ENCODE measurements at places on chromosomes 5 and 9.

GRCh38 chr9:94982211-94982610 is 255.7 kb downstream of the AOPEP start:
- peaks cover 5% of the 10 kb centered on the region for H3K4me1 ChIP-seq
- H3K27ac ChIP-seq: no peak overlapping the region
- H3K27me3 ChIP-seq: no peaks in the 10 kb centered on the region
- peaks cover 5% of the 10 kb centered on the region for H3K36me3 ChIP-seq

DNA sequence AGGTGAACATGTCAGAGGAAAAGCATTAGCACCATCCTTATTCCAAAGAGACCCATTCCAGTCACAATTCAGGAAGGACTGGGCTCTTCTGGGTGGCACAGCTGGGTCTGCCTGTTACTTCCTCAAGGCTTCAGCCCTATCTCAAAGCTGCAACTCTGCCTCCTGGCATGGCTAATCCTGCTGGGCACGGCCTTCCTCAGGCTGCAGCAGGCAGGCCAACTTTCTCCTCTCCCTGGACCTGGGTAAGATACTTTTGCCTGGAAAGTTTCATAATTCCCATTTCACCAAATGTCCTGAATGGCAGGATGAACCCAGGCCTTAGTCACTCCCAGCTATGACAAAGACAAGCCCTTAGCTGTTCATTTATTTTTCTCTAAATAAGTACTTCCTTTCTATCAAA is 50.1 kb downstream of the MACROH2A1 start:
- peaks cover 3% of the 10 kb centered on the region for H3K4me1 ChIP-seq
- H3K27me3 ChIP-seq: no peaks in the 10 kb centered on the region
- H3K36me3 ChIP-seq: peaks cover 21% of the 10 kb centered on the region
- H3K27ac ChIP-seq: no peak overlapping the region

GRCh38 chr9:19640014-19640413 is 148.8 kb downstream of the SLC24A2 start:
- no peaks in the 10 kb centered on the region for H3K36me3 ChIP-seq
- no peaks in the 10 kb centered on the region for H3K27me3 ChIP-seq
- H3K27ac ChIP-seq: no peak overlapping the region
- no peak overlapping the region for H3K4me3 ChIP-seq

DNA sequence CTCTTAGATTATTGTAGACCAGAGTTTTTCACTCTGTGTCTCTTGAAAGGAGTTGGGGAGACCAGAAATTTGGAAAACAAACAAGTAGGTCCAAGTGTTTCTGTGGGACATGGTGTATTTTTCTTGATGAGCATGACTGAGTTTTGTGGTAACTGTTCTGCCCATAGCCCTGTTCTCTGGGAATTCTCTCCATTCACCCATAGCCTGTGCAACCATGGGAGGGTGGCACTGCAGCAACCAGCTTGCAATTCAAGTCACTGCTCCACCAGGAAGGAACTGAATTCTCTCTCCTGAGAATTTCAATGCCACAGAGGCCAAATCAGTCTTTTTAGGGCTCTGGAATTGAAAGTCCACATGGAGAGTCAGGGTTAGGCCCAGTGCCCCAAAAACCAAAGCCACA is 475.3 kb upstream of the TRPC7 start:
- H3K27ac ChIP-seq: no peak overlapping the region
- peaks cover 3% of the 10 kb centered on the region for H3K27me3 ChIP-seq
- H3K4me1 ChIP-seq: peaks cover 1% of the 10 kb centered on the region
- no peak for DNase-seq
- no peaks in the 10 kb centered on the region for H3K36me3 ChIP-seq
- no peak overlapping the region for H3K4me3 ChIP-seq

DNA sequence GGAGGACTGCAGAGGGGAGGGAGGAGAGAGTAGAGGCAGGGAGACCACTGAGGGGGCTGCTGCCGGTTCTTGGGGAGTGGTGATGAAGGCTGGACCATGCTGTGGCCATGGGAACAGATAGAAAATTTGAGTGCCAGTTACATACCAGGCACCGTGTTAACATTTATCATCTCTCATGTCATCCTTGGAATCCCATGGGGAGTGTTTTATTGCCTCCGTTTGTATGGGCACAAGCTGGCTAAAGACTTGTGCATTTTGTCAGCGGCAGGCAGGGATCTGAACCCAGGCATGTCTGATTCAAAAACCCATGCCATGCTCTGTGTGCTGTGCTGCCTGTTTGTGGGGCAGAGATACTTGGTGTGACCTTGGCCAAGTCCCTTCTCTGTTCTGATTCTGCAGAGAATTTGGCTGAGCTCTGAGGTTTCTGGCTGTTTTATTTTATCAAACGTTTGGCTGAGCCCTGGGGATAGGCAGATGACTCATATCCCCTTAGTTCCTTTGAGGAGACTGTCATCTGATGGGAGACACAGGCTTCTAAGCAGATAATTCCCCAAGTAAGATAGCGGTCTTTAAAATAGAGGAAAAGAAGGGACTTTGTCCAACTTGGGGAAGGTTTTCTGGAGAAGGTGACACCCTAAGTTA is 22.2 kb downstream of the COL27A1 start:
- H3K36me3 ChIP-seq: peaks cover 13% of the 10 kb centered on the region
- no peak overlapping the region for H3K27ac ChIP-seq
- H3K4me3 ChIP-seq: no peak overlapping the region
- H3K27me3 ChIP-seq: no peaks in the 10 kb centered on the region
- H3K4me1 ChIP-seq: peaks cover 4% of the 10 kb centered on the region

DNA sequence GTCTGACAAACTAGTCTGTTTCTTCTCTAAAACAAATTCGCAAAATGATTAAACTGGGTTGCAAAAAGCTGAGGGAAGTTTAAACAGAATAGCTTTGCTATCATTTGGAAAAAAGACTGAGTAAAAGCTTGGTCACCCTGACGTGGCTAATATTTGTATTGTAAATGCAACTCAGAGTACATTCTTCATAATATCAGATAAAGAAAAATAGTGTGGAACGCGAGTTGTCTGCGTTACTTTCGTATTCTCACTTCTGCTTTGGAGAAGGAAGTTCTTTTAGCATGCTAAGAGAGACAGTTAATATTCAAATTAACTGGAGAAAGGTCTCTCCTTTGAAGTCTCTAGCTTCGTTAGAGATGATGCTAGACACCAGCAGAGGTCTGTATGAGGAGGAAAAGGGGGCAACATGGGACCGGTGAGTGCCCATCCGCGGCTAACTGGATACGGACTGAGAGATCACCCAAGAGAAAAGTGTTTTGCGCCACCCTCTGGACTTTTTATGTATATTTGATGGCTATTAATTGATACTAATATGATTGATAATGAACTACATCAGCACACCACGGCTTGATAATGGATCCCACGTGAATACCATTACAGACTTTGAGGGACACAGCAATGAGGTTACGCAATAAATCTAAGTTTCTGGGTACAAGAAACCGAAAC is 2.9 kb upstream of the CNTRL start:
- peaks cover 30% of the 10 kb centered on the region for H3K27me3 ChIP-seq
- no peak for DNase-seq
- peaks cover 6% of the 10 kb centered on the region for H3K4me1 ChIP-seq

DNA sequence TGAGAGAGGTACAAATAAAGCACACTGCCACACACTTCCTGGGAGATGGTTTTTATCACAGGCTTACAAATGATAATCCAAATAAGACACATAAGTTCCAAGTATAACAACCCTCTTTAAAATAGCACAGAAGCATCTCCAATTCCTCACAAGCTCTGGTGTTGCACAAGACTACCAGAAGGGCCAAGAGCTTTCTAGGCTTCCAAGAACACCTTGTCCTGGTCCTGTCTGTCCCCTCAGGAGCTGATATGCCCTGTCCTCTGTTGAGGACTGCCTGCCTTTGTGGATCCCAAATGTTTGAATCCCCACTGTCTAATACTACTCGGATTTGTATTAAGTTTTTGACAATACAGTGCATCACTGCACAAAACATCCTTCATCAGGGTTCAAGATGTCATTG is 110.1 kb downstream of the SPOCK1 start:
- no peak overlapping the region for H3K27ac ChIP-seq
- H3K4me3 ChIP-seq: no peak overlapping the region
- no peak for DNase-seq
- no peaks in the 10 kb centered on the region for H3K36me3 ChIP-seq
- H3K4me1 ChIP-seq: no peaks in the 10 kb centered on the region

All from progenitor cell of endocrine pancreas (in vitro differentiated cells).